ENCODE measurements at places on chromosomes 16 and 17.

DNA sequence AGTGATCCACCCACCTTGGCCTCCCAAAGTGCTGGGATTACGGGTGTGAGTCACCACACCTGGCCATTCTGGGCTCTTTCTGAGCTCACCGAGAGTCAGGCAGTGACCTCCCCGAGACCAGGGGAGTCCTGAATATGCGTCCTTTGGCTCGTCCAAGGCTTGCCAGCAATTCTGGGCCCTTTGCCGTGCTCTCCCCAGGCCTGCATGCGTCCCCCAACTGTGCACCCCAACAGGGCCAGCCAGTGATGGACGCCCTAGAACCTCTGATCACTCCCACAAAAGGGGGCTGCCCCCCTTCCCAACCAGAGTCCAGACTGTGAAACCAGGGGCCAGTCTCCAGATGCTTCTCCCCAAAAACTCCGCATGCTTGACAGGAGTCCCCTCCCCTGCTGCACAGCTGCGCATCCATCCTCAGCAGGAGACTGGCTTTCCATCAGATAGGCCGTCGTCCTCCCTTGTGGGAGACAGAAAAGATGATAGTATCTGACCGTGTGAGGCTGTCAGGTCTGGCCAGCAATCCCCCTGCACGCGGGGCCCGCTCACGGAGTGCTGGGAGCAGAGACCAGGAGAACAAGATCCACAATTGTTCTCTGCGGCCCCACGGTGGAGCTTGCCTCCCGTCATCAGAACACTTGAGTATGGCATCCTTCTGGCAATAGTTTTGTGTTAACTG is 15.5 kb downstream of the HS3ST6 start:
- no peak for DNase-seq

DNA sequence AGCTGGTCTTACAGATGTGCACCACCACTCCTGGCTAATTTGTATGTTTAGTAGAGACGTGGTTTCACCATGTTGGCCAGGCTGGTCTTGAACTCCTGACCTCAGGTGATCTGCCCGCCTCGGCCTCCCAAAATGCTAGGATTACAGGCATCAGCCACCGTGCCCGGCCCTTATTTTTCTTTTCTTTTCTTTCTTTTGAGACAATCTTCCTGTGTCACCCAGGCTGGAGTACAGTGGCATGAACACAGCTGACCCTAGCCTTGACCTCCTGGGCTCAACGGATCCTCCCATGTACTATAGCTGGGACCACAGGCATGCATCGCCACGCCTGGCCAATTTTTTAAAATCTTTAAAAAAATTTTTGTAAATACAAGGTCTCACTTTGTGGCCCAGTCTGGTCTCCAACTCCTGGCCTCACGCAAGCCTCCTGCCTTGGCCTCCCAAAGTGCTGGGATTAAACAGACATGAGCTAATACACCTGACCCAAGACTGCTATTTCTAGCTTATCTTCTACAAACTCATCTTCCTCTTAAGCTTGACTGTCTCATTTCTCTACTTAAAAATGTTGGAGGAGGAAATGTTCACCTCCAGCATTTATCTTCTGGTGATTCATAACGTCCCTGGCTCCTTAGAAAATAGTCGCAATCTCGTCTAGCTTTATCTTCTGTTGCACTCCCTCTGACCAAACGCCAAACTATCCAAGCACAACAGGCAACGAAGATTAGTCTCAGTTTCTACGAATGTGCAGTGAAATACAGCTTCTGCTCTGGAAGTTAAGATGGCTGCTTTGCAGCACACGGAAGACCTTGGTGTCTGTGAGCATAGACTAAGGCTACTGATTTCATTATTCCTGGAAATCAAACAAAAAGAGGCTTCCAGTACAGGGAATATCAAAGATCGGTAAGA is 8.2 kb upstream of the TMEM94 start:
- DNase-seq: no peak

- DNase-seq: no peak
Observed at GRCh38 chr17:47618410-47618809, 31.3 kb upstream of the KPNB1 start.

DNA sequence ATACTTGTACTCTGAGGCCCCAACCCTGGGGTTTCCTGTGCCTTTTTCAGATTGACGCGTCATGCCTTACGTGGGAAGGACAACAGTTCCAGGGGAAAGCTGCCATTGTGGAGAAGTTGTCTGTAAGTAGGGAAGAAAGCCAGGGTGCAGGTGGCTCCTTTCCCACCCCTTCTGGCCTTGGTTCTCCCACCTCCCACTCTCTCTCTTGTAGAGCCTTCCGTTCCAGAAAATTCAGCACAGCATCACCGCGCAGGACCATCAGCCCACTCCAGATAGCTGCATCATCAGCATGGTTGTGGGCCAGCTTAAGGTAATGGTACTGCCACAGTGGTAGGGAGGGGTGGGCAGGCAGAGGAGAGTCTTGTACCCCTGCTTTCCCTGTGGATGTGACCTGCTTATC is 4.6 kb upstream of the EDC4 start:
- no peak for DNase-seq

DNA sequence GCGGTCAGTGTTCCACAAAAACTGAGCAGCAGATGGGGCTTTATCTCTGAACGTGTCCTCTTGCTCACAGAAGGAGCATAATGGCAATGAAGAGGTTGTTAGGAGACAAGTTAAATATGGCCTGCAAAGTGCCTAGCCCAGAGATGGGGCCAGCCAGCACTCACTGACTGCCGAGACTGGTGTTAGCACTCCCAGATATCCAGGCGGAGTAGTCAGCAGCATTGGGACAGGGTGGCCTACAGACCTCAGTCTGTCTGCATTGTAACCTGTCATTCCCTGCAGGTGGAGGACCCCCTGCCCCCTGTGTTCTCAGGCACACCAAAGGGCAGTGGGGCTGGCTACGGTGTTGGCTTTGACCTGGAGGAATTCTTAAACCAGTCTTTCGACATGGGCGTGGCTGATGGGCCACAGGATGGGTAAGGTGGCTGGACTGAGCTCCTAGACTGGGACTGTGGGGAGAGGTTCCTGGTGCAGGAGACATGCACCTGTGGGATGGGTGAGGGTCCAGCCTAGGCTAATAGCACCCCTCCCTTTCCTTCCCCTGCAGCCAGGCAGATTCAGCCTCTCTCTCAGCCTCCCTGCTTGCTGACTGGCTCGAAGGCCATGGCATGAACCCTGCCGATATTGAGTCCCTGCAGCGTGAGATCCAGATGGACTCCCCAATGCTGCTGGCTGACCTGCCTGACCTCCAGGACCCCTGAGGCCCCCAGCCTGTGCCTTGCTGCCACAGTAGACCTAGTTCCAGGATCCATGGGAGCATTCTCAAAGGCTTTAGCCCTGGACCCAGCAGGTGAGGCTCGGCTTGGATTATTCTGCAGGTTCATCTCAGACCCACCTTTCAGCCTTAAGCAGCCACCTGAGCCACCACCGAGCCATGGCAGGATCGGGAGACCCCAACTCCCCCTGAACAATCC is 4.2 kb downstream of the MFAP4 start:
- no peak for DNase-seq

DNA sequence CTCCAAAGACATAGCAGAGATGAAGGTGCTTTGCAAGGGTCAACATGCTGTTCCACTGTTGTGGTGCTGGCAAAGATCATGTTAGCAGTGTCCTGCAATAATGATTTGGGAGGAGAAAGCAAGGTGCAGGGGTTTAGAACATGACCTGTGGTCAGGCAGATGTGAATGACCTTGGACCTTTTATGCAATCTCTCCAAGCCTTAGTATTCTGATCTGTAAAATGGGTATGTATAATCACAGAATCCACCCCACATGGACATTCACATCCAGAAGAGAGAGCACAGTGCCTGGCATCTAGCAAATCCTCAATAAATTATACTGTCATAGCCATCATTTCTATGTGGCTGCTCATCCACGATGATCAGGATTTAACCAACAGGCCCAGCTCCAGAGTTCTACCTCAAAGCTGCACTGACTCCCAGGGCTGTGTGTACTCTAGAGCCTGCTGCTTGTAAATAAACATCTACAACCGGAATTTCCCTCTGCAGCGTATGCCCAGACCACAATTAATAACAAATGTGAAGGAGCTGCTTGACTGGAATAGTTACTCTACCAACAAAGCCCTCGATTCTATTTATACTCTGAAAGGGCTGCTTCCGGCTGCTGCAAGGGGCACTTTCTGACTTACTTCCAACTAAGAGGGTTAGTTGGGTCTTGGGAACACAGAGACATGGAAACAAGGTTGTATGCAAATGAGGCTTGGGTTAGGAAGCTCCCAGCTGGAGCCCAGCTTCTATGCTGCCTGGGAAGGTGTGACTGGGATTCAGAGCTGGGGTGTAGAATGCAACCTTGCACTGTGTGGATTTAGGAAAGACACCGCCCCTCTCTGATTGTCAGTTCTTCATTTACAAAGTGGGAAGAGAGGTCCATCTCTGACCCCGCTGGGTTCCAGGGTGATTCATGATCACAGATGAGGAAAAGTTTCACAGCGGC is 265.2 kb downstream of the XYLT1 start:
- DNase-seq: no peak

GRCh38 chr16:70348991-70349390 is 2.3 kb downstream of the DDX19A start:
- no peak for DNase-seq

GRCh38 chr17:70493277-70493874 is 324.0 kb downstream of the KCNJ2 start:
- no peak for DNase-seq

DNA sequence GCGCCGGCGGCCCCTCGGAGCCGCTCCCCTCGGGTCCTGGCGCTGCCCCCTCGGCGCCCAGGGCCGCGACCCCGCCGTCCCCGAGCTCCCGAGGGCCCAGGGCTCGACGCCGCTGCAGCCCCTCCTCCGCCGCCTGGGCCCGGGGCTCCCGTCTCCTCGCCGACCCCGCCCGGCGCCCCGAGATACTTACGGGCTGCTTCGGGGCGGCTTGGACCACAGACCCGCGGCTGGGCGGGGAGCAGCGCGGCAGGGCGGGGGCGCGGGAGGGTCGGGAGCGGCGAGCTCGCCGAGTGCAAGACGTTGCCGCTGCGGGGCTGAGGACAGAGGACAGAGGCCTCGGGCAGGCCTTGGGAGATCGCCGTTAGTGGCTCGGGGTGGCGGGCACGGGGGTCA is 290 bp downstream of the TOB1 start:
- no peak for DNase-seq

DNA sequence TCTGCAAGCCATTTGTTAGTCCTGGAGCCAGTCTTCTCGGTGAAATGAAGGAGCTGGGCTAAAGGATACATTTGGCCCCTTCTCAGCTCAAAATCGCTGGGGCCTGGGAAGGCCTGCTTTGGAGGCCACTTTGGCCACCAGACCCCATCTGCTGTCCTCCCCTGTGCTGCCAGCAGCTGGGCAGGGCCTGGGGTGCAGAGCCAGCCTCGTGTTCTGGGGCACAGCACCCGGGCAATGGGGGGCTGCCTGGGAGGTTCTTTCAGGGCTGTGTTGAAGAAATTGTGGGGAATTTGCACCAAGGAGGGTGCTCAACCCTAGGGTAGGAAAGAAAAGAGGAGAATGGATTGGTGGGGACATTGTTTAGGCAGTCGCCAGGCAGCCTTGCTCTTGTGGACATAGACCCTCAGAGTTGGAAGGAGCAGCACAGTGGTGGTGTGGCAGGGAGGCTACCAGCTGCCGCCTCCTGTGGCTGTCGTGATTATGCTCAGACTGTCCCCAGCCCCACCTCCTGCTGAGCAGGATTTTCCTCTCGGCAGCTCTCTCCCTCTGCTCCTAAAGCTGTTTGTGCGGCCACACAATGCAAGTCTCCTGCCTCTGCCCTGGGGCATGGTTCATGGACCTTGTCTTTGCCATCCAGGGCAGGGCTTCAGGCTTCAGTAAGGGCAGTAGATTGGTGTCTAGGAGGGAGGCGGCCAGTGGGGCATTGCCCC is 174.8 kb downstream of the NTN1 start:
- no peak for DNase-seq

DNA sequence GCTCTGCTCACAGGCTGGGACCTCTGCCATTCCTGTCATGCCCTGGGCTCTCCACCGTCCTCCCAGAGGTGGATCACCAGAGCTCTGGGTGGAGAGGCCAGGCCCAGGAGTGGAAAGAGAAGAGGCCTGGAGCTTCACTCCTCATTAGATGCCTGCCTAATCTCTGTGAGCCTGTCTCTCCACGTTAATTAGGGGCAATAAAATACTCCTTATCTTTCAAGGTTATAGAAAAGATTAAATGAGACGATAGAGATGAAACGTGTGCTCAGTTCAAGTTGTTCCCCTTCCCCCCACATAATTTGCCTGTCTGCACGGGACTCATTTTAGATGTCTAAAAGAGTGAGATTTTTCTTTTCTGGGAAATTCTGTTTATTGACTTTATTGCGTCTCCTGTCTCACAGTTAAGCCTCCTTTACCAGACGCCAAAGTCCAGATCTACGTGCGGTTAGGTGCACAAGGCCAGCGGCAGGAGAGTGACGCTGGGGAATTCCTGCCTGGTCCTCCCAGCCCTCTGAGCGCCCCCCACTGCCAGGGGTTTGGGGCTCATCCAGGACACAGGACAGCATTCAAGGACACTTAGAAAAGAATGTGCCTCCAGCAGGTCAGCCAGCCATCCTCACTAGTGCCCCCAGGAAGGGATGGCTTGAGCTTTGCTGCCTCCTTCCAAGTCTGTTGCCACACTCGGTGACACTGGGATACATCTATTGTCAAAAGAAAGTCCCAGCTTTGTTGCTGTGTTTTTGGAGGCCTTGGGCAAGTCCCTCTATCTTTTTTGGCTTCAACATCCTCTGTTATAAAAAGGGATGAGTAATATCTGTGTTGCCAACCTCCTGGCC is 42.3 kb downstream of the TBX4 start:
- no peak for DNase-seq

- no peak for DNase-seq
Observed at GRCh38 chr17:78365561-78366108, 5.8 kb upstream of the SOCS3 start.

DNA sequence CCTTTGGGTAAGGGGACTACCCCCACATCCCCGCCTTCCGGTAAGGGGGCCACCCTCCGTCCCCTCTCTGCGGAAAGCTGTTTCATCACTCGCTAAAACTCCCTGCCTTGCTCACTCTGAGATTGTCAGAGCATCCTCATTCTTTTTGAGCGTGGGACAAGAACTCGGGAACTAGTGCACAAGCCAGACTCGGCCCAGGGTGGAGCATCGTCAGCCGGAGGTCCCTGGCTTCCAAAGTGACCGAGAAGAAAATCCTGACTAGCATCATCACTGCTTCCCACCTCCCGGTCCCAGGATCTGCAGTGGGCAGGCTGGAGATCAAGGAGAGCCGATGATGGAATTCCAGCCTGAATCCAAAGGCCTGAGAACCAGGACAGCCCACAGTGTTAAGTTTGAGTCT is 380.3 kb downstream of the SEC14L1 start:
- DNase-seq: no peak

- DNase-seq: no peak
Observed at GRCh38 chr16:54233615-54234014, 53.0 kb downstream of the IRX3 start.

DNA sequence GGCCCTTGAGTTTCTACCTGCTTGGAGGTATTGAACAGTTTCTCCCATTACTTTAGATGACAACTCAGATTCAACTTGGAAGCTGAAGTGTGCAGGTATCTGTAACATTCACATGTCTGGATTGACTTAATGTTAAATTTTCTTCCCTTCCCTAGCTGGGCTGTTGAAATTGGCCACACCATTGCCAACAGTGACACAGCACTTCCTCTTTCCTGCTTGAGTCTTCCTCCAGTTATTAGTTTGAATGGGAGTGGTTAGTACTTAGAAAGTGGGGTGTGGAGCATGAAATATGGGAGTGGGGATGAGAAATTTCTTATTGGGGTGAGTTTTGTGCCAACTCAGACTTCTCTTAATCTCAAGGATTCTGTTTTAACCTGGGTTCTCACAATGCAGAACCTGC is 454.9 kb downstream of the KCNJ2 start:
- DNase-seq: no peak

GRCh38 chr16:4091240-4092012 is 24.8 kb downstream of the ADCY9 start:
- no peak for DNase-seq
